ENCODE measurements at places on chromosomes 2 and 18.

GRCh38 chr2:197212344-197213262 lies 98.0 kb downstream of the ANKRD44 start:
- peaks cover 95% of the 10 kb centered on the region for H3K4me1 ChIP-seq
- peaks cover 7% of the 10 kb centered on the region for H3K36me3 ChIP-seq
- no peaks in the 10 kb centered on the region for H3K27me3 ChIP-seq
- H3K4me3 ChIP-seq, result no peak overlapping the region

DNA sequence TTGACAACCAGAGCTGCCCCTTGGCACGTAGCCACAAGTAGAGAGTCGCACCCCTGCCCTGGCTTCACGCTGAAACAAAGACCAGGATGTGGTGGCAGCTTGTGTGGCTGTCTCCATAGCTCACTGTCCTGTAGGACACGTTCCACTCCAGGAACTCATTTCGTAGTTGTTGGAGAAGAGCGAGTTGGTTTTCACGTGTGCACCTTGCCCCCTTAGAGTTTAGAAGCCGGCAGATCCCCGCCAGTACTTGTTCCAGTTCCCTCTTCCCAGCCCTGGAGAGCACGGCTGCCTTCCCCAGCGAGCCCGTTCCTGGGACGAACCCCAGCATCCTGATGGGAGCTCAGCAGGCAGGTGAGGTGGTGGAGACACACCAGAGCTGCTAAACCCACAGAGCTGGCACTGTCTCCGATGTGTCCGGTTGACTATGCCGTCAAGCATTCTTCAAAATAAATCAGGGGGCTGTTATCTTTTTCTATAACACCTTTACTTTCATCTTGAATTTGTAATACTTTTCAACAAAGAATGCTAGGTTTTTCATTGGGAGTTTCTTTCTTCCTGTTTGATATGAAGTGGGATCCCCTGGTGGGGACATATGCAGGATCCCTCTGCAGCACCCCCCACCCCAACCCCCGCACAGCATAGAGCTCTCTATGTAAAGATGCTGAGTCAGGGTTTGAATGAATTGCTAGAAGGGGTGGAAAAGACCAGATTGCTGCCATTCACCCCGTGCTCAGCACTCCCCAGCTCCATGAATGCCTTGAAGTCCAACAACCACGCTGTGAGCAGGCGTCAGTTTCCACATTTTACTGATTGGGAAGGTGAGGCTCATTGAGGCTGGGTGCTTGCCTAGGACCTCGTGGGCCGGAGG lies 44.5 kb downstream of the GREB1 start:
- DNase-seq, result no peak
- H3K4me3 ChIP-seq, result no peak overlapping the region
- no peaks in the 10 kb centered on the region for H3K27me3 ChIP-seq
- H3K27ac ChIP-seq, result no peak overlapping the region
- no peaks in the 10 kb centered on the region for H3K4me1 ChIP-seq

DNA sequence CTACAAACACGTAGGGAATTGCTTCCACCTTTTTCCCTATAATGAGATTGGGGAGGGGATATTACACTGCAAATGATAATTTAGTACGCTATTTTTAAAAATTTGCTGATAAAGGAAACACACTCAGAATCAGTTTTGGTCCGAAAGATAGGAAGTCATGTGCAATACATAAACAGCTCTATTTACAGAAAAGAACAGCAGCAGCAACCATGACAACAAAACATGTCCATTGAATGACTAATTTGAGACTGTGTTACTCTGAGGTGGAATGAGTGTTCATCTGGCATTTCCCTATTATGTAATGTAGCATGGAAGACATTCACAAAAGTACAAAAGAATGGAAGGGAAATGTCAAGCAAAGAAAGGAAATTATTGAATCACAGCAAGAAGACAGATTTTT lies 337.2 kb downstream of the NBAS start:
- H3K27ac ChIP-seq, result no peak overlapping the region
- no peak for DNase-seq
- no peaks in the 10 kb centered on the region for H3K4me1 ChIP-seq
- H3K4me3 ChIP-seq, result no peak overlapping the region

DNA sequence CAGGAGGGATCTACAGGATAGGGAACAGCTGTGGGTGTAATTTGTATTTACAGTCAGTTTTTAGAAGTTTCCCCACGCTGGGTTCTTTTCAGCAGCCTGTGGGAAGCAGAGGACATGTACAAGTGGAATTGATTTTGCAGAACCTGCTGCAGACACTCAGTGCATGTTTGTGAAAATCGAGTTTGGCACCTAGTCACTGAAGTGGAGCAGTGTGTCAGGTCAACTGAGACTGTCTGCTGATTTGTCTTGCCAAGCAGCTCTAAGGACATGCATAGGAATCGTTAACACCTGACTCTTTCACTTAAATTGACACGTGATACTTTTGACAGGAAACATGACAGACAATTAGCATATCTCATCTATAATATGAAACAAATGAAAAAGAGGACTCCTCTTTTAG lies 416.6 kb downstream of the TMX3 start:
- no peaks in the 10 kb centered on the region for H3K27me3 ChIP-seq
- no peak for DNase-seq
- H3K36me3 ChIP-seq, result no peaks in the 10 kb centered on the region
- H3K4me3 ChIP-seq, result no peak overlapping the region
- no peak overlapping the region for H3K27ac ChIP-seq

GRCh38 chr18:59704146-59704545 lies 6.9 kb upstream of the CCBE1 start:
- H3K4me3 ChIP-seq, result no peak overlapping the region
- H3K36me3 ChIP-seq, result no peaks in the 10 kb centered on the region
- peaks cover 9% of the 10 kb centered on the region for H3K27me3 ChIP-seq
- no peak overlapping the region for H3K27ac ChIP-seq

DNA sequence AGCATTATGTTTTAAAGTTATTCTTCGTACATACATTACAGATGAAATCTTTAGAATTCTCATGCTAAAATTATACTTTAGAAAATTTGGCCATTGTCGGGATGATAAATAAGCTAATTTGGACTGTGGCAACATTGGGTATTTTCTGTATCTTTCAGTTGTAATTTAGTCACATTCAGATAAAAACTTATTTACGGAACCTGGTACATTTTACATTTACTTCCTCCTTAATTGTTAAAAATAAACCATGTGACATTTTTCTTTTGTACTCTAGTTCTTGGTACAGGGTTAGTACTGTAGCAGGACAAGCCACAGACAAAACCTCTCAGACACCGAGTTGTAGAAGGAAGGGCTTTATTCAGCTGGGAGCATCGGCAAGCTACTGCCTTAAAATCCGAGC lies 4.2 kb downstream of the CNDP2 start:
- H3K27me3 ChIP-seq, result no peaks in the 10 kb centered on the region
- H3K4me3 ChIP-seq, result no peak overlapping the region
- peaks cover 47% of the 10 kb centered on the region for H3K4me1 ChIP-seq

- no peak overlapping the region for H3K4me3 ChIP-seq
- no peaks in the 10 kb centered on the region for H3K4me1 ChIP-seq
- no peak overlapping the region for H3K27ac ChIP-seq
- H3K36me3 ChIP-seq, result no peaks in the 10 kb centered on the region
- no peak for DNase-seq
- no peaks in the 10 kb centered on the region for H3K27me3 ChIP-seq
Measured at GRCh38 chr2:11007331-11008264, 95.9 kb downstream of the KCNF1 start.

DNA sequence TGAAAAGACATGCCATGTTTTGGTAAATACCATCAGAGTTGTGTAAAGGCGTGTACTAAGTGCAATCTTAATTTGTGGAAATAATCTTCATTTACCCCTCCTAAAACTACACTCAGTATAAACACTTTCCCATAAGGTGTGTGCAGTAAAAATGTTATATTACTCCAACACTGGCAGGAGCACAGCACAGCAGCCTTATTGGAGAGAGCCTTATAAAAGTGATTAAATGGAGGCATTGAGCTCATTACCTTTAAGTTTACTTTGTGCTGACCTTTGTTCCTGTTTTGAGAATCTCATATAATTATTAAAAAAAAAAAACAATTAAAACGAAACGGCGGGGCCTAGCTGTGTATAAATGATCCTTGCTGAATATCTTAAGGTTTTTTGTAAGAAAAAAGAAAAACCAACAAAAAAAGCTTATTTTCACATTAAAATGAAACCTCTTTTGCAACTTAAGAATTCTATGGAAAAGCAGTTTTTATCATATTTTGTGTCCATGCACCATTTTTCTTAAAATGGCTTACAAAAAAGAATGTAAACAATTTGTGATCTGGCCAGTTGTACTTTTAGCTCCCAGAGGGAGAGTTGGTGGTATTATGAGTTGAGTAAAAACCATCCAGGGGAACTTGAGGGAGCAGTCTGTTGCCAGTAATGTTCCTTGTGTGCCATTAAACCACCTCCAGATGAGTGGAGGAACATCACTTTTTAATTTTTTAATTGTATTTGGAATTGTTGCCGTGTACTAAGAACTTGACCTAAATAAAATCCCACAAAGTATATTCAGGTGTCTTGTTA lies 103.4 kb downstream of the ABI2 start:
- no peaks in the 10 kb centered on the region for H3K27me3 ChIP-seq
- no peak for DNase-seq
- H3K4me1 ChIP-seq, result no peaks in the 10 kb centered on the region
- no peaks in the 10 kb centered on the region for H3K36me3 ChIP-seq
- no peak overlapping the region for H3K4me3 ChIP-seq
- no peak overlapping the region for H3K27ac ChIP-seq

- no peak for DNase-seq
- H3K4me1 ChIP-seq, result no peaks in the 10 kb centered on the region
- H3K27ac ChIP-seq, result no peak overlapping the region
- no peak overlapping the region for H3K4me3 ChIP-seq
- H3K27me3 ChIP-seq, result no peaks in the 10 kb centered on the region
Measured at GRCh38 chr2:20212871-20213503, 11.9 kb downstream of the SDC1 start.

- H3K36me3 ChIP-seq, result no peaks in the 10 kb centered on the region
- no peak overlapping the region for H3K27ac ChIP-seq
- H3K27me3 ChIP-seq, result peaks cover 11% of the 10 kb centered on the region
- DNase-seq, result no peak
- peaks cover 3% of the 10 kb centered on the region for H3K4me1 ChIP-seq
Measured at GRCh38 chr2:65566617-65567016, 134.2 kb upstream of the SPRED2 start.

- no peak overlapping the region for H3K4me3 ChIP-seq
- no peak overlapping the region for H3K27ac ChIP-seq
- DNase-seq, result no peak
- no peaks in the 10 kb centered on the region for H3K27me3 ChIP-seq
- no peaks in the 10 kb centered on the region for H3K36me3 ChIP-seq
Measured at GRCh38 chr2:151024696-151025251, 236.9 kb downstream of the RBM43 start.
